Stimulated activated CD4-positive, alpha-beta T cell treated with anti-CD3 and anti-CD28 coated beads, Interleukin-12 subunit alpha, Interleukin-12 subunit beta, amount 100 ng/mL, for 48 hours (primary cell): ENCODE measurements at places on chromosomes 4 and X.

DNA sequence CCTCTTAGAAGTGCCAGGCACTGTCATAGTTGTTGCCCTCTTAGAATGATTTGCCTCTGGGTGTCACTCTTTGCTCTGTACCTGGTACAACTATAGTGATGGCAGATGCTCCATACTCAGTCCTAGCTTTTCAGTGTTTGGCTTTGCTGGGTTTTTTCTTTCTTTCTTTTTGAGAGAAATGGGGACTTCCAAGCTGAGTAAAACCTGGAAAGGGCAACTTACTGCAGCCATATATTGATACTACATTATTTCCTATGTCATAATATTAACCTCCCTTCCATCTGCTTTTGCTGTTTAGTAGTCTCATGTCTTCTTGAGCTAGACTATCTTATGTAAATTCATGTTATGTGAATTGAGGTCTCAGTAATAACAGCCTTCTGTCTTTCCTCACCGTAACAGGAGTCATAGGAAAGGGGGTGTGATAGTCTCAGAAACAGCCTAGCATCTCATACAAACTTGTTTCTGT, 49.0 kb downstream of the NIPAL1 start:
- no peak for DNase-seq

- DNase-seq = no peak
Observed at GRCh38 chrX:77564823-77565222, 117.6 kb downstream of the FGF16 start.

- no peak for DNase-seq
Observed at GRCh38 chr4:94345266-94345665, 2.6 kb upstream of the HPGDS start.

- no peak for DNase-seq
Observed at GRCh38 chr4:31548021-31548420, 827.9 kb downstream of the PCDH7 start.
